Uterus (tissue), 4 donors: ENCODE measurements at places on chromosomes 5 and 9. TPM values are rescaled to one million over a fixed set of nuclear protein-coding genes. Genes with fewer than 3 reads are reported as not detected.

DNA sequence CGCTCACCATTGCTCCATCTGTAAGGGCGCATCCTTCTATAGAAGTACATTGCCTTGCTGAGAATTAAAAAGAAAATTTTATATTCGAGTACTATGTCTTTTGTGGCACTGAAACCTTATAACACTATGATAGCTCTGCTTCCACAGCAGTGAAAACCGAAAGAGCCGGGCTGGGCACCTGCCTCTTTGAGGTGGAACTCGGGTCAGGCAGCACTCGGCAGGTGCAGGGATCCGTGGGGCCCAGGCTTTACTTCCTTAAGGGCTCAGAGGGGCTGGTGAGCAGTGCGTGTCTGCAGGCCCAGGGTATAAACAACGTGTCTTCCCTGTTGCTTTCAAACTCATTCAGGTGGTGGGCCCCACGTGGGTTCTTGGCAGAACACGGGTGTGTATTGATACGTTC, 69.9 kb downstream of the OTULIN start:
- DNase-seq: no peak

DNA sequence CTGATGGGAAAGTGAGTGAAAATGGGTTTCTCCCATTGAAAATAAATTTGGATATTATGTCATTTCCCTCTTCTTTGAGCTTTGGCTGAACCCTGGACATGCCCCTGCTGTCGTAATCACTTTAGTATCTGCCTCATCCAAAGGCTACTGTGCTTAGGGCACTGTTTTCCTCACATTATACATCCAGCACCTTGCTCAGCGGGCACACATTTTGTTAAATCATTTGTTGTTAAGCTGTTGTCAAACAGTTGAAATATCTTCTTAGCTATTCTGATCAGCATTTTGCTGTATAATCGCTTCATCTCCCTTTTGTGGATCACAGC, 352.7 kb upstream of the CD180 start:
- DNase-seq: no peak

DNA sequence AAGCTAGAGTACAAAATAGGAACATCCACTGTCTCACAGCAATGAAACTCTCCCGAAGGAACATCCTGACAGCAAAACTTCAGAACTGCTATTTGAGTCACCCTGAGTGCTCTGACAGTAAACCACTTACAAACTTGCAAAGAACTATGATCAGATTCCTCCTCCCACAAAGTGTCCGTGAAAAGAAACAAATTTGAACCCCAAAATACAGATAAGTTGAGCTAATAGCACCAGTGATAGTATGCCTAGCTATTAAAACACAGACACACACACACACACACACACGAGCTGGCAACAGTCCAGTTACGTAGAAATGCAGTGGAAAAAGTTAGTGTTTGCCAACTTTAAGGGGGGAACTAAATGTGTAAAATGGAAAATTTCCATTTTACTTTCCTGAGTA, 3.1 kb upstream of the GLIS3 start:
- DNase-seq: no peak

- no peak for DNase-seq
Measured at GRCh38 chr9:1051584-1052275, 1.6 kb downstream of the DMRT2 start.

DNA sequence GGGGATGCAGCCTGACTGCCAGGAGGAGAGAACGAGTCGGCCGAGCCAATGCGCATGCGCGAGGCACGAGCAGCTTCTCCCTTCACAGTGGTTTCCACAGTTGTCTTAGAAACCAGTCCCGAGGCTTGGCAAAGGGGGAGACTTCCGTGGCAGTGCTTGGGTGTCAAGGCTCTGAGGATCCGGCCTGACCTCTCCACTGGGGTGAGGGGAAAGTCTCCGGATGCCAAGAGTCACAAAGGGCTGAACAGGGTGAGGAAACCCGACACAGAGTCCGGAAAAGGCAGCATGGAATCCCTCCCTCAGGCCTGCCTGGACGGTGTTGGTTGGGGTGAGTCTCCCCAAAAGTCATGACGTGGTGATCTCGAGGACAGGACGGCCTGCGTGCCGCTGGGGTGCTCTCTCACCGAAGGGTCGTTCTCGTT, 475.5 kb downstream of the SPATA31A7 start:
- DNase-seq: peak; percentile 9

- no peak for DNase-seq
Measured at GRCh38 chr5:13354611-13355010, 589.9 kb downstream of the DNAH5 start.

- DNase-seq: no peak
Measured at GRCh38 chr5:175670372-175670771, 12.5 kb downstream of the HRH2 start.

Gene GRIA1
- total RNA-seq: 24.1 TPM

Gene SLC6A19
- total RNA-seq: not detected

GRCh38 chr9:134943411-134943810, 25.7 kb upstream of the FCN1 start:
- DNase-seq: no peak

DNA sequence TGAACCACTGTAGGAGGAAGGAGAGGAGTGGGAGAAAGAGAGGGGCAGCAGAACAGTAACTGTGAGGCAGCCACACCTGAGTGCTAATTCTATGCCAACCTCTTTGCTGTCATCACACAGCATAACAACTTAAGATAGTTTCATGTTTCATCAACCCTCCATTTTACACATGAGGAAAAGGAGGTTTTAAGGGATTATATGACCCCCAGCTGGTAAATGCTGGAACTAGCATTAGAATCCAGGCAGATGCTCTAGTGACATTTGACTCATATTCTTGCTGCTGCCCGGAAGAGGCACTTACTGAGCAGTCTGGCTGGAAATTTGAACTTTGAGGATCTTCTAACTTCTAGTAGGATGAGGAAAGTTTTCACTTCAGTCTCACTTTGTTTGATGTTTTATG, 24.1 kb upstream of the VLDLR start:
- DNase-seq: no peak

DNA sequence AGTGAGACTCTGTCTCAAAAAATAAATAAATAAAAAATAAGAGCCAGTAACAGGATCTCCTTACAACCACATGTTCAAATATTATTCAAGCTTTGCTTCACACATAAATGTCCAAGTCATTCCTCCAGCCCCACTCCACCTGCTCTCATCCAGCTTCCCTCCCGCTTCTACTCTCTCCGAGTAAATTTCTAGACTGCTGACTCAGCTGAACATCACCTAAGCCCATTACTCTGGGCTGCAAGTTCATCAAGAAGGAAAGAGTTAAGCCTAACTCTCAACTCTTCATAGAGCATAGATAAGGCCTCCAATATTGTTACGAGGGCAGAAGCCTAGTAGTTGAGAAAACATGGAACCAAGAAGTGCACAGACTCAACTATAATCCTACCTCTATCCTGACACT, 300.2 kb downstream of the FBXL17 start:
- no peak for DNase-seq

GRCh38 chr9:104984542-104984941, 56.6 kb upstream of the ABCA1 start:
- DNase-seq: no peak

DNA sequence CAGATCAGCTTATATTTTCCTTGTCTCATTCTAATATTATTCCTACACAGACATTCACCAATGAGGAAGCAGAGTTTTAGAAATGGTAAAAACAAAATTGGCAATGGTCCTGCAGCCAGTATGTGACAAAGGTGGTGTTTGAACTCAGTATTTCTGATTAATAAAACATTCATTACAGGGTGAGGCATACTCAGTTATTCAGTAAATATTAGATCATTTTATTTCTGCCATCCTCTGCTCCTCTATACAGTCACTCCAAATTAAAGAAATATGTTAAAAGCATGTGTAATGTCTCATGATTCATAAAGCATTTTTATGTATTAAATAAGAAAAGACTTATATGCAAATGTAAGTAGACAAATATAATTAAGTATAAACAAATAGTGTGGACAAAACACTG, 684.6 kb upstream of the ACO1 start:
- DNase-seq: no peak

GRCh38 chr9:87725900-87726709, at the start of gene CTSL:
CTSL (plus strand) TSS chr9:87726119; CDS start chr9:87727604, 1,485 bp downstream.
- peak; percentile 96 for DNase-seq

DNA sequence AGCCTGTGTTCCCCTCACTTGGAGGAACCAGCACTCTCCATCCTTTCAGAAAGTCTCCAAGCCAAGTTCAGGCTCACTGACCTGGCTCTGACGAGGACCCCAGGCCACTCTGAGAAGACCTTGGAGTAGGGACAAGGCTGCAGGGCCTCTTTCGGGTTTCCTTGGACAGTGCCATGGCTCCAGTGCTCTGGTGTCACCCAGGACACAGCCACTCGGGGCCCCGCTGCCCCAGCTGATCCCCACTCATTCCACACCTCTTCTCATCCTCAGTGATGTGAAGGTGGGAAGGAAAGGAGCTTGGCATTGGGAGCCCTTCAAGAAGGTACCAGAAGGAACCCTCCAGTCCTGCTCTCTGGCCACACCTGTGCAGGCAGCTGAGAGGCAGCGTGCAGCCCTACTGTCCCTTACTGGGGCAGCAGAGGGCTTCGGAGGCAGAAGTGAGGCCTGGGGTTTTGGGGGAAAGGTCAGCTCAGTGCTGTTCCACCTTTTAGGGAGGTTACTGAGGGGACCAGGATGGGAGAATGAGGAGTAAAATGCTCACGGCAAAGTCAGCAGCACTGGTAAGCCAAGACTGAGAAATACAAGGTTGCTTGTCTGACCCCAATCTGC, 4.7 kb upstream of the NUP214 start:
- DNase-seq: no peak

Gene TDRD7
- total RNA-seq: 19.4 TPM

Gene WNK2
- 23.5 TPM for total RNA-seq

DNA sequence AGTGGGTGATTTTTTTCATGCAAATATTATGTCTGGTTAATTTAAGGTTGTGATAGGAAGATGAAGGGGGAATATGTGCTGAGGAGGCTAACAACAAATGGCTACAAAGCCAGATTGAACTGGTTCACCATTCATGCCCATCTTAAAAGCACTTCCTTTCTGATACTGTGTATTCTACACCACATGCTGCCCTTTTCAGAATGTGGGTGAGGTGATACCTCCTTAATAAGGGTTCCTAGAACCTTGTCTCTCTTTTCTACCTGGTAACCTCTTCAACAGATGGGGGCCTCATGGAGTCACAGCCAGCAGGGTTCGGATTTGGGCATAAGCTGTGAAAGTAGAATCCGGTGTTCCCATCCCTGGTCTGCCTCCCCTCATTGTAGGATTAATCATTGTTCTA, 1064.0 kb upstream of the SEMA6A start:
- no peak for DNase-seq

Gene NUTM2F
- total RNA-seq: not detected

GRCh38 chr5:177546258-177546741, 8.1 kb downstream of the FAM193B start:
- DNase-seq: peak; percentile 79

Gene SWI5
- 10.3 TPM for total RNA-seq

GRCh38 chr9:34399729-34400128, 23.0 kb upstream of the MYORG start:
- DNase-seq: no peak

Gene ZDHHC11B
- total RNA-seq: 15.1 TPM

DNA sequence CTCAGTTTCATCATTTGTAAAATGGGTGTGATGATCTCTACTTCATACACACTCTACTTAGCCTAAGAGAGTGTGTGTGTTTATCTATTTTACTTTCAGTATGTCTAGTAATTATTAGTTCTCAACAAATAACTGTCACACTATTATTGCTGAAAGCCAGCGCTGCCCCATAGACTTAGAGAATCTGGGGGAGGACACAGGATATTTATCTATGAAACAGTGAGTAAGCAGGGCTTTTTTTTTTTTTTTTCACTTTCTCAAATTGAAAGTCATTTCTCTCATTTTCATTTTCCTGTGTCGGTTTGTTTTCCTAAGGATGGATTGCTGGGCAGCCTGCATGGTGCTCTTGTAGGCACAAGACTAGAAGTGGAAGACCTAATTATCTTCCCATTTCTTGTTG, 248.4 kb upstream of the RPS23 start:
- DNase-seq: no peak

GRCh38 chr9:12968093-12968492, 193.3 kb downstream of the LURAP1L start:
- no peak for DNase-seq

DNA sequence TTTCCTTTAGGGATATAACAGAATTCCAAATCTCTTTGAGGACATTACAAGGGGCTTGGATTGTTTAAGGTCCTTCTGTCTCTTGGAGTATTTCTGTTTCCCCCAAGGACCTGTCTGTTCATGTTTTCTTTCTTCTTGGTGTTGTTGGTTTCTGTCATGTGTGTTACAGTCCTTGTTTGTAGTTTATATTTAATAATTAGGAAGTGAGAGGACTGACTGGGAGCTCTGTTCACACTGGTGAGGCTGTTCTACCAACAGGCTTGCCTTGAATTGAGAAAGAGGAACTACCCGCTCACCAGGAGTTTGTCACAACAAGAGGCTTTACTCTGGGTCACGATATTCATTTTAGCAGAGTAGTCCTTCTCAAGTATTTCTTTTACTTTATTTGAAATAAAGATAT, 119.2 kb upstream of the SV2C start:
- DNase-seq: no peak

DNA sequence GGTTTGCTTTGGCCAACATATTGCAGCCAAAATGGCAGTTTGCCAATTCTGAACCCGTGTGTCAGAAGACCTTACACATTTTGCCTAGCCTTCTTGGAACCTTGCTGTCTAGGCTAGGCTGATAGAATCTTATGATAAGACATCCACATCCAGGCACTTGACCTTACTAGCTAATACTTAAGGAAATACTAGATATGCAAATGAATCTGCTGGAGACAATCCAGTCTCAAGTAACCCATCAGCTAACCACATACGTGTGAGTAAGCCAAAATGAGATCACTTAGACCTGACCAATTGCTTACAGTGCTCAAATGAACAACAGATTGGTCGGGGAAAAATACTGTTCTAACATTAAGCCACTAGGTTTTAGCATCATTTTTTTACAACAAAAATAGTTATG, 1504.6 kb upstream of the CDH9 start:
- no peak for DNase-seq

Gene SLC25A2
- total RNA-seq: 0.28 TPM

DNA sequence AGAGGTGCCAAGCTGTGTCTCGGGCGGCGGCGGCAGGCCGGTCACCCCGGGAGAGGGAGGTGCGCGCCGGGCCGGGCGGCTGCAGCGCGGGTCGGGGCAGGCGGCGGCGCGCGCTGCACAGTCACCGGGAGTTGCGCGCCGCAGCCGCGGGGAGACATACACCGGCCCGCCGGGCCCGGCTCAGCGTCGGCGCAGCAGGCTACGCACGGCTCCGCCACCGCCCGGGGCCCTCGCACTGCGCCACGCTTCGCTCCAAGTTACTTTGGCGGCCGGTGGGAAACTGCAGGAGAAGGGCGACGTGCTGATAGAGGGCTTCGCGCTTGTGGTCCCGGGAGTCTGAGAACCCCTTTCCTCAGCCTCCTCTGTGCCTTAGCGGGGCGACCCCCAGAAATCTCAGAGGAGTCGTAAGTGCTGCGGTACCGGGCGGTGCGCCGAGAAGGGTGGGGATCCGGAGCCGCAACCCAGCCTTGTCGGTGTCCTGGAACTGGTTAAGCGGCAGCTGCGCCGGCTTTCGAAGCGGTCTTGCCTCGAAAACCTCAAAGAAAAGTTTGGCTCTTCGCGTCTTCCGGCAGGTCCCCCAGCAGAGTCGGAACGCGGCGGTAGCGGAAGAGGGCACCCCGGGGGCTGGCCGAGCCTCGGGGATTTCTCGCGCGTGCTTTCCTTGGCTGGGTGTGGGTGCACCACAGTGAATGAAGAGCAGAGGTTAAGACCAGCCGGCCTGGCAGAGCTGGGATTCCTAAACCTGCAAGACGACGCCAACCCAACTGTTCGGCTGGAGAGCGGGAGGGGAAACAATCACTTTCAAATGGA, at the start of gene EFNA5:
TSS of gene EFNA5 (minus strand) at position 6 of the 810 bp plus-strand sequence.
- DNase-seq: peak; percentile 19
